ENCODE measurements at places on chromosomes 13 and 19.

DNA sequence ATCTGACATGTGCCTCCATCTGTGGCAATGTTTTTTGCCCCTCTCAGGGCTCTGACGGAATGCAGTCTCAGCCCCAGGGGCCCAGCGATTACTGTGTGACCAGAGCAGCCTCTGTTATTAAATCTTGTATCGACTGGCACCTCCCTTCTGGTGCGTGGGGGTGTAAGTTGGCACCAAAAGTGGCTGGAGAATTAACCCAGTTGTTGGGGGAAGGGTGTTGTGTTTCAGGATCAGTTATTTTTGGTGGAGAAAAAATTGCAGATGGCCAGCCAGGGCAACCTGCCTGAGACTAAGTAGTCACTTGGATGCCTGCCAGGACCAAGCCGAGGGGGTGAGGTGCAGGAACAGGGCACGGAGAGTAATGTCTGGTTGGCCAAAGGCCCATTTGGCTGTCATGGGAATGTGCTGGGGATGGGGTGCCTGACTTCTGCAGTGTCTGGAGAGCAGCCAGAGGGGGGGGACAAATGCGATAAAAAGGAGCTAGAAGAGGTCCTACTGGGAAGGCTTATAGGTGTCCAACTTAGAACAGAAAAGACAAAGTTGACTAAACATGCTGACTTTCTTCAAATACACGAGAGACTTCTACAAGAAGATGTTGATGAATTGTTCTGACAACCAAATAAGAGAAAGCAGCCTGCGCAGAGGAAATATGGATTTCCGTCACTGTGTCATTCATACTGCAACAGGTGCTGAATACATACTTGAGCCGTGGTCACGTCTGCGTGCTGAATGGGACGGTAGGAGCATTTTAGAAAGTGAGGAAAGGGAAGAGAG is 69.8 kb downstream of the SIAH3 start:
- no peak for DNase-seq

DNA sequence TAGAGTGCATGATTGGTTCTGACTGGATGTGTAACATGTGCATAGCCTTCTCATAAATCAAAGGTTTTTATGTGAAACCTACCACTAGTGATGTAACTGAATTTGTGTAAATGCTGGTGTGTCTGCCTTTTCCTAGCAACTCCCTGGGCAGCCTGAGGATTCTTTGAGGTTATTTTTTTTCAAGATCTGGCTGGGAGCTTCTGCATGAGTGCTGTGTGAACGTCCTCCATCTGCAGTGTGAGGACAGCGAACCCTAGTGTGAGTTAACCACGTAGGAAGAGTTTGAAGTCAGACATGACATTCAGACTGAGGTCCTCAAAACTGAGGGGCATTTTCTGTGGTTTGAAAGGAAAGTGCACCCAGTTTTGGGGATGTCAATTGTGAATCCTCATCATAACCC is 39.9 kb downstream of the DPRX start:
- DNase-seq, result no peak

GRCh38 chr13:106649495-106649894 is 81.6 kb upstream of the ARGLU1 start:
- DNase-seq, result no peak

DNA sequence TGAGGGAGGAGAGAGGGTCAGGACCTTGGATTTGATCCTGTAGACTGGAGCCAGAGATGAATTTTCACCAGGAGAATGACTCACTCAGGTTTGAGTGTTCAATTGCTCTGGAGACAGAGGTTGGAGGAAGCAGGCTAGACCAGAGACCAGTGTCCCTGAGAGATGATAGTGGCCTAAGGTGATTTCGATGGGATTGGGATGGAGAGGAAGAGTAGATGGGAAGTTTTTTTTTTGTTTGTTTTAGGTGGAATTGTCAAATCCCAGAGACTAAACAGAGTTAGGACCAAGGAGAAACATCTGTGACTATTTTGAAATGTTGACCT is 2.3 kb downstream of the CEBPG start:
- DNase-seq, result no peak

GRCh38 chr13:108595436-108596274 is 33.8 kb upstream of the MYO16 start:
- no peak for DNase-seq

DNA sequence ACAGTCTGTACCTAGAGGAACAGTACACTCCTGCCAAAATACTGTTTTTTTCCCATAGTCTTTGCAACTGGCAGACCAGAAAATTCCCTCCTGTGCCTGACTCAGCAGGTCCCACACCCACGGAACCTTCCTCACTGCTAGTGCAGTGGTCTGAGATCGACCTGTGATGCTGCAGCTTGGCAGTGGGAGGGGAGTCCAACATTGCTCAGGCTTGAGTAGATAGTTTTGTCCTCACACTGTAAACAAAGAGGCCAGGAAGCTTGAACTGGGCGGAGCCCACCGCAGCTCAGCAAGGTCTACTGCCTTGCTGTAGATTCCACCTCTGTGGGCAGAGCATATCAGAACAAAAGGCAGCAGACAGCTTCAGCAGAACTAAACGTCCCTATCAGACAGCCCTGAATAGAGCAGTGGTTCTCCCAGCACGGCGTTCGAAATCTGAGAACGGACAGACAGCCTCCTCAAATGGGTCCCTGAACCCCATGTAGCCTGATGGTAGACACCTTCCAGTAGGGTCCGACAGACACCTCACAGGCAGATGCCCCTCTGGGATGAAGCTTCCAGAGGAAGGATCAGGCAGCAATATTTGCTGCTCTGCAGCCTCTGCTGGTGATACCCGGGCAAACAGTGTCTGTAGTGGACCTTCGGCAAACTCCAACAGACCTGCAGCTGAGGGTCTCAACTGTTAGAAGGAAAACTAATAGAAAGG is 92.7 kb downstream of the SUCLA2 start:
- no peak for DNase-seq

GRCh38 chr19:12695096-12695495 is 1.3 kb downstream of the FBXW9 start:
- no peak for DNase-seq

DNA sequence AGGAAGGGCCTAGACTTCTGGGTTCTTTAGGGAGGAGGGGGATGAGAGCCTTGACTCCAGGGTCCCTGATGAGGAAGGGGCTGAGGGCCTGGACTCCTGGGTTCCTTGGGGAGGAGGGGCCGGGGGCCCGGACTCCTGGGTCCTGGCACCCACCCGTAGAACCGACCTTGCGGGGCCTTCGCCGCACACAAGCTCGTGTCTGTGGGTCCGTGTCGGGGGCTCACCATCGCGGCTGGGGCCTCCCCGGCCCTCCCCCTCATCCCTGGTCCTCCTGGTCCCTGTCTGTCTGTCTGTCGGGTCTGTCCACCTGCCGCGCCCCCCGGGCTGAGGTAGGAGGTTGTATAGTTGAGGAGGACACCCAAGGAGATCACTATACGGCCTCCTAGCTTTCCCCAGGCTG is 662 bp upstream of the SPACA6 start:
- no peak for DNase-seq

DNA sequence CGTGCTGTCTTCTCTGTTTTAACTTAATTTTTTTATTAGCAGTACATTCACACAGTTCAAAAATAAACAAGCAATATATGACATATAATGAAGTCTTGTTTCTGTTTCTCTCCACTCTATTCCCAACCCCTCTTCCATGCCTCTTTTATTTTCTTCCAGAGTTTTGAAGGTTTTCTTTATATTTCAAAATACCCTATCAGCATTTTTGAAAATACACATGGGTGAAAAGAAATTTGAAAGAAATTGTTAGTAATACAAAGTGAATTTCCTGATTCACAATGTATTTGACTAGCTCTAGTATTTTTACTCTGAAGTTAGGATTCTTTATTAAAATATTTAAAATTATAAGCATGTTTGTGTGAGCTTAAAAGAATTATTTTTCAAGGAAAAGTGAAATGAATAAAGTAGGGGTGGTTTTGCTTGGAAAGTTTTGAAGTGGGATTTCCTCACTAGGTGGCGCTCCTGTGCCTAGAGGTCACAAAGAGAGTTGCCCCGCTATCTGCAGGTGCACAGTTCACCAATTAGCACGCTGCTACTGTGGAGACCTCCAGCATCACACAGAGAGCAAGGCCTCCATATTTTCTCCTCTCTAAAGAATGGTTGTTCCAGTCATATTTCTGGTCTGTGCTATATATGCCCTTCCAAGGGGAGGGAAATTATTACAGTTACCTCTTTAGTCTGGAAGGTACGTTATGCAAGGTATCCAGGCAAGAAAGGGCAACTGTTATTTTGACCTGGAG is 37.6 kb downstream of the SOX21 start:
- DNase-seq, result peak; percentile 73

GRCh38 chr19:48881741-48882657 is 9.8 kb downstream of the PPP1R15A start:
- no peak for DNase-seq

- no peak for DNase-seq
Measured at GRCh38 chr13:107118506-107118905, 550.6 kb upstream of the ARGLU1 start.

- no peak for DNase-seq
Measured at GRCh38 chr19:20038358-20039202, 725 bp downstream of the ZNF682 start.

DNA sequence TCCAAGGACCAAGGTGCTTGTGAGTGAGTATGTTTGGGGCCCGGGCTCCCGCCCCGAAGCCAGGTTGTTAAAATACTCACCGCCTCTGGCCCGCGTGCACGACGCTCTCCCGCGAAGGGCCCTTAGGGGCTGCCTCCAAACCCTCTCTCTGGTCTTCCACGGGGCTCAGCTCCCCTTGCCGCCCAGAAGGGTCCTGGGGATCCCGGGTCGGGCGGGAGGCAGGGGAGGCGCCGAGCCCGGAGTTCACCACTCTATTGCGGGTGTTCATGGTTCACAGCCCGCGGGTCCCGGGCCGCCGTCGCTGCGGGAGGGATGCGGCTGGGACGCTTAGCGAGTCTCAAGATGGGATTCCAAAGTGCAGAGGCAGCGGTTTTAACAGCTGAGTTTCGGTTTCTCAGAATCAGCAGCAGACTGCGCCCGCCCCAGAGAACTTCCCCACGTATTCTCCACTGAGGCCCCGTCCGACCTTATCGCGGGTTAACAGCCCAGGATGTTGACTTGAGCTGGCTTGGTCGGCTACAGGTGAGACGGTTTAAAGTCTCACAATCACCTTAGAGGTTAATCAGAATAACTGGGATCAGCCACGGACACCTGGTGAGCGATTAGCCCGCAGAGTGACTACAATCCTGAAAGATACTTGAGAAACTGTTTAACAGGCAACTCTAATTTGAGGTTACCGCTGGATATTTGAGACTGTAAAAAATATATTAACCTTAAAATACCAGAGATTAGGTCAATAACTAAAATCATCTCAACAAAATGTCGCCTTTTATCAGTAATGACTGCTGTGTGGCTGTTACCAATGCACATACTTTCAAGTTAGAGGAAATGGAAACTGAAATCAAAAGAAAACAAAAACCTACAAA is at the start of gene EPSTI1:
TSS of gene EPSTI1 (minus strand) at position 344 of the 866 bp plus-strand sequence. CDS start at position 268, 76 bp downstream.
- peak; percentile 89 for DNase-seq

GRCh38 chr19:12668932-12669269 is 2.3 kb downstream of the WDR83 start:
- no peak for DNase-seq

DNA sequence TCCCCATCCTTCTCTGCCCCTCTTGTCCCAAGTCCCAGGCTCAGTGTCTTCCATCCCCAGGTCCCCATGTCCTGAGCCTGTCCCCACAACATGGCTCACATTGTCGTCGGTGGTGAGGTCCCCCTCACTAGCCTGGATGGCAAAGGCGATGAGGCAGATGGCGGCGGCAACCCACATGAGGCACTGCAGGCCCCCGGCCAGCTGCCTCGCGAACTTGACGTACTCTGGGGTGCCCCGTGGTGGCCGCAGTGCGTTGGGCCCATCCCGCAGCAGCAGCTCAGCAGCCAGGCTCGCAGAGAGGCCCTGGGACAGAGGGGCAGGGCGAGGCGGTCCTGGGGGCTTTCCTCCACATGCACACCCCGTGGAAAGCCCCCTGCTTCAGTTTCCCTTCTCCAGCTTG is 1.1 kb downstream of the ATP4A start:
- no peak for DNase-seq

DNA sequence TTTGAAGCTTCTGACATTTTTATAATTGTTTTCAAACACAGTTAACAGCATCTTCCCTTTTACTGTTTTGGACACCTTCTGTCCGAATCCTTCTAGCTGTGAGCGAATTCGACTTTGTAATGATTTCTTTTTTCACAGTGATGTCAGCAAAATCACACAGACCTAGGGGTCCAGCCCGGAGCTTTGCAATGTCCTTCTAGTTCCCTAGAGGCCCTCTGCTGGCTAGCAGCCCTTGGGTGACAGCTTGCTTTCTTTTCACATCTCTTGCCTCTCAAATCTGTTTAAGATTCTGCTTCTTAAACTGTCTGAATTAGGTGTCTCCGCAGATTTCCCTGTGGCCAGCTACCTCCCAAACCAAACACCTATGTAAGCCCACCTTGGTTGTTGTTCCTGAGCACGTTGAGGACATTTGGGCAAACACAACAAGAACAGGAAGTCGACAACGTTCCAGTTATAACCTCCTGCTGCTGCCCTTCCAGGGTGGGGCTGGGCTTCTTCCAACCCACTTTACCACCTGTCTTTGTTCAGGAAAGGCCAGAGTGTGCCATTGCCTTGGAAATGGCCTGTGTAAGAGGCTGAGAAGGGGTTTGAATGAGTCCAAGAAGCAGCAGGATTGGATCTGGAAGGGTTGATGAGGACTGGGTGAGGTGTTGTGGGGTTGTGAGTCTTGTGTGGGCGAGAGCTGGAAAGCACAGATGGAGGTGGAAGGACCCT is 123.1 kb downstream of the ATP8A2 start:
- no peak for DNase-seq

DNA sequence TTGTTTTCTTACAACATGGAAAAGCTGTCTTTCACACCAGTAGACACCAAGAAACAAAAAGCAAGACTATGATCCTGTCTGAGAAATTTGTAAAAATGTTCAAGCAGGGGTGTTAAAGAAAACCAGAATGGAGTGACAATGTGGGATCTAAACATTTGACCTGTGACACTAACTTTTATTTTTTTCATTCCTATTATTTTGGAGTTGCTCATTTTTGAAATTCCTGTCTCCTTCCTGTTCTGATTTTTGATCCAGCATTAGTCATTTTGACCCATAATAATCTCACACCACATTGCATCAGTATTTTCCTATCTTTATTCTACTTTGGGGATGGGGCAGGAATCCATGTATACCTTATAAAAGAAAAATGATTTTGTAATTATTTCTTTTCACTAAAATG is 164.2 kb downstream of the DLEU7 start:
- DNase-seq, result no peak

DNA sequence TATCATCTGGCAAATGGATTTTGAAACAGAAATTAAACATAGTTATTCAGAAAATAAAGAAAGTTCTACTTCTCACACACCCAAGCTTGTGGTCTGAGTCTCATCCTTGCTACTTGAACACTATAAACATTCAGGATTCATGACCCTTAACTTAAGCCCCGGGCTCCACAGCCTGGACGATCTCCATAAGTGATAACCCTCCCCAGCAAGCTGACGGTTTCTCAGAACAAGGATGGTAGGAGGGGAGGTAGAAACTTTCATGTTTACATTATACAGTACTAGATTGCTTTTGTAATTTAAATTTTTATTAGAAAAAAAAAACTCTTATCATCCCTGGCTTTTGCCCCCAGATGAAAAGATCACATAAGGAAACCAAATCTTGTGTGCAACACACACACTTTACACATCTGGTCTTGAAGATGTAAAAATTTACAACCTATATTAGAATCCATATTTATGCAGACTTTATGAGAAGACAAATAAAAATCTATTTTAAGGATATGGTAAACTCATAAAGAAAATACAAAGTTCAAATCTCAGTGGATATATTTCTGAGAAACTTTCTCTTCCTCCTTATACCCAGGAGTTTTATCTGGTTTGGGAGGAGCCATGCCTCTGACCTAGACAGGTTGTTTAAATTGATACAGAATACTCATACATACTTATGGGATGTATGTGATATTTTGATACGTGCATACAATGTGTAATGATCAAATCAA is 20.0 kb upstream of the ATP12A start:
- DNase-seq, result no peak

All from activated CD8-positive, alpha-beta memory T cell treated with anti-CD3 and anti-CD28 coated beads for 24 hours (primary cell).